ENCODE measurements at places on chromosomes 12 and 14.

DNA sequence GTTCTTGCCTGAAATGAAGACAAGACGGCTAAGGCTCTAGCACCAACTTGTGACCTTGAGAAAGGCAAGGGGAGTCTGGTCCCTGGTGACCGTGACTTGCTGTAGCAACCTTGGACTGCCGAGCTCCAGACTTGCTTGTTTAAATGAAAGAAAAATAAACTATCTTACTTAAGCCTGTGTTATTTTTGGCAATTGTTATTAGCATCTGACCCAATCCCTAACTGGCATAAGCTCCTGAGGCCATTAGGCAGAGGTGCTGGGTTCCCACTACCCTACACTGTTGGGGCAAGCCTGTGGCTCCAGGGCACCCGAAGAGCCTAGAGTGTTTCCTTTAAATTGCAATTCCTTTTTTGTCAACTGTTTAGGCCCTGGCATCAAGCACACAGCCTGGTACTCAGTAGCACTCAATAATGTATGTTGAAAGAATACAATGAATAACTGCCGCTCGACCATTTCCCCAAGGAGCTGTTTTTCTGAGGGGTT lies 106.9 kb upstream of the HIF1A start:
- DNase-seq = no peak

- DNase-seq = no peak
Observed at GRCh38 chr12:81263072-81263471, 185.2 kb downstream of the ACSS3 start.

DNA sequence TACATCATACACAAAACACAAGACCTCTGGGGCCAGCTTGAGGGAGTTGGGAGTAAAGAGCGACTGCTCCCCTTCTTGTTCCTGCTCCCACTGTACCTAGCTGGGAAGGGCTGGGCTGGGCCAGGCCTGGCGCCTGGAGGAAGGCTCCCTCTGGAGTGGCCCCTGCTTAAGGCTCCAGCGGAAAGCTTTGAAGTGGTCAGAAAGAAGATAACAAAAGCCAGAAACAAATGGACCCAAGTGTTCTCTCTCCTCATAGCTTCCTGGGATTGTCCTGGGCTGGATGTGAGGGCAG lies 25.3 kb downstream of the PRPF40B start:
- DNase-seq = no peak

- DNase-seq = no peak
Observed at GRCh38 chr12:24822121-24822899, 126.6 kb downstream of the BCAT1 start.

DNA sequence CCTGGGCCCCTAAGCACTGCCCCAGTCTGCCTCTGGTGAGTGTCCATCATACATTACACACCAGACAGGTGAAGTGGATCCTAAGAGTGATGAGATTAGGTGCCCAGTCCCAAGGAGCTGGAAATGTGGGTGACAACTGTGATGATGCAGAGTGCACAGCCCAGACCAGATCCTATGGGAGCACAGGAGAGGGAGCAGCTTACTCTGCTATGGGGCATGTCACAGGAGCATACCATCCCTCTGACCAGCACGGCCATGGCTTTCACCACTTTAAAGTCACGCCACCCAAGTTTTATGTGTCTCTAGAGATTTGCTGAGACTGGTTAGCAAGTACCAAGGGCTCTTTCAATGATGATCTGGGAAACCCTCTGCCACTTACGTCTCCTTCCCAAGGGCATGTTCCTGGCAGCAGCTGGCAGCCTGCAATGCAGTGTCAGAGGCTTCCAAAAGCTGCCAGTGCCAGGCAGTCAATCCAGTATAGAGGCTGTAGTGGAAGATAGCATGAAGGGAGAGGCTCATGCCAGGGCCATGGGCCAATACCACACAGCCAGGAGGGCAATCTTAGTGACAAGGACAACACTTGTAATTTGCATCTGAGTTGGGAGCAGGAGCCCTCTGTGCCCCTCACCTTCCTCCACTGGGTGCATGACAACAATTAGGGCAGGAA lies 40.2 kb downstream of the STAB2 start:
- DNase-seq = no peak

DNA sequence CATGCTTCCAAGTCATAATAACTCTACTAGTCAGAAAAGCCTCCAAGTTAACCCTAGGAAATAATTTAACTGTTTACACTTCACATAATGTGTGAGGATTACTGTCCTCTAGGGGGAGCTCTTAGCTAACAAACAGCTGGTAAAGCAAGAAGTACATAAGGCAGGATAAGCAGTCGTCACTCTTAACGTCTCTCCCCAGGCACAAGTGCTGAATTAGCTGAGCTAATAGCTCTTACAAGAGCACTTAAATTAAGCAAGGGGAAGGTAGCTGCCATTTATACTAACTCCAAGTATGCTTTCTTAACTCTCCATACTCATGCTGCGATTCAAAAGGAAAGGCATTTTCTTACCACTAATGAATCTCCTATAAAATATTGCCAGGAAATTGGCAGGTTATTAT lies 79.3 kb upstream of the TSPAN11 start:
- DNase-seq = peak; percentile 82

GRCh38 chr12:62361048-62361447 lies 100.8 kb downstream of the USP15 start:
- DNase-seq = no peak

DNA sequence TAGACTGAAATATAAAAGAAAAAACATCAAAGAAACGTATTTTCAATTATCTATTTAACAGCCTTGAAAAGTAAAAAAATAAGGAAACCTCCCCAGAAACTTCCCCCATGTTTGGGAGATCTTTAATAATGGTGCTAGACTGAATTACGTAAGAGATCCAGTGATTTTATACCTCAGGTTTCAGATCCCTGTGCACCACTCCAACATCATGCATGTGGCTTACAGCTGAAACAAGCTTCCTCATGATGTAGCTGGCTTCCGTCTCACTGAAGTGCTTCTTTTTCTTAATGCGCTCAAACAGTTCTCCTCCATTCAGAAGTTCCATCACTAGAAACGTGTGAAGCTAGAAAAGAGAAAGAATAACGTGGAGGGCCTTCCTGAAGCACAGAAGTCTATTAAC lies 78.0 kb upstream of the TTC7B start:
- DNase-seq = no peak

DNA sequence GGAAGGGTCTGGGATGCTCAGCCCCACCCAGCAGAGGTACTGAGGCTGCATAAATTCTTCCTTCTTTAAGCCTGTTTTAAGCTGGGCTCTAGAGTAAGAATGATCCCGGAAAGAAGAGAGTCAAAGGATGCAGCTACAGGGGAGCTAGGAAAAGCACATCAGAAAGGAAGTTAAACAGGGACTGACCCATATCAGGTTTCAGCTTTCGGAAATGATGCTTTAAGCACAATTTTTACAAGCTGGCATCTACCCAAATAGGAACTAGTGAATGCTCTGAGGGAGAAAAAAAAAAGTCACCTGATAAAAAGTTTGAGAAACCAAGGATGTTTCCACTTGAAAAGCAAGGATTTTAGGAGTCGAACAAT lies 22.0 kb downstream of the TSPAN8 start:
- DNase-seq = no peak

- no peak for DNase-seq
Observed at GRCh38 chr12:13347241-13348043, 150.9 kb downstream of the EMP1 start.

DNA sequence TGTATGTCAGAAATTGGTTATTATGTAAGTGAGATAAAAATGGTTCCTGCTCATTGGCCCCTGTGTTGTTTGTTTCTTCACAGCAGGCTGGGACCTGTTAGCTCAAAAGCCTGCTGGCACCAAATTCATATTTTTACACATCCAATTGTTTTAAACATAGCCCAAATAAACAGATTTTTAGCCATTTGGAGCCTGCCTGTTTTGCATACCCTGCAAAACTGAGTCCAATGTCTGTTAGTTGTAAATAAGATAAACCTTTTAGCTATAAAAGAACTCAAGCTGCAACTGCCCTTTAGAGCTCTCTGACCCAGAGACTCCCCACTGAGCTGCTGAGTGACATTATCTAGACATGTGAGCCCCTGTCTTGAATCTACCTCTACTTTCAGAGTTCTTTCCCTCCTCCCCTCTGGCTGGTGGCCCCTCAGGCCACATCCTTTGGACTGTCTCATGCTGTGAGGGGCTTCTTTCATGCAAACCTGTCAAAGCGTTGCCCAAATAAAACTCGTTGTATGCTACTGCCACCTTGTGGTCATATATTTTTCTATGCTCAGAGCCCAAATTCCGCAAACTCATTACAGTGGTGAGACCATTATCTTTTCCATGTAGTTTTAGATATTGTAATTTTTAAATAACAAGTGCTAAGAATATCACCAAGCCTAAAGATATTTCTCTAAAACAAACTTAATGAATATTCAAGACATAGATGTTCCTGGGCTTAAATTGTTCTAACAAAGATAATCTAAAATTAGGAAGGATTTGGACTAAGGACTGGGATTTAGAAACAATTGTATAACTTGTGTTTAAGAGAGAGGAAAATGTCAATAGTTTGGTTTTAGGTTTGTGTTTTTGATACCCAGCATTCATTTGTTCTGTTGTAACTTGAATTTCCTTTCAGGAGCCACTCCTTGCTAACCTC lies 337.9 kb downstream of the AACS start:
- DNase-seq = peak; percentile 72

- no peak for DNase-seq
Observed at GRCh38 chr14:54622192-54622958, 55.4 kb downstream of the SAMD4A start.

DNA sequence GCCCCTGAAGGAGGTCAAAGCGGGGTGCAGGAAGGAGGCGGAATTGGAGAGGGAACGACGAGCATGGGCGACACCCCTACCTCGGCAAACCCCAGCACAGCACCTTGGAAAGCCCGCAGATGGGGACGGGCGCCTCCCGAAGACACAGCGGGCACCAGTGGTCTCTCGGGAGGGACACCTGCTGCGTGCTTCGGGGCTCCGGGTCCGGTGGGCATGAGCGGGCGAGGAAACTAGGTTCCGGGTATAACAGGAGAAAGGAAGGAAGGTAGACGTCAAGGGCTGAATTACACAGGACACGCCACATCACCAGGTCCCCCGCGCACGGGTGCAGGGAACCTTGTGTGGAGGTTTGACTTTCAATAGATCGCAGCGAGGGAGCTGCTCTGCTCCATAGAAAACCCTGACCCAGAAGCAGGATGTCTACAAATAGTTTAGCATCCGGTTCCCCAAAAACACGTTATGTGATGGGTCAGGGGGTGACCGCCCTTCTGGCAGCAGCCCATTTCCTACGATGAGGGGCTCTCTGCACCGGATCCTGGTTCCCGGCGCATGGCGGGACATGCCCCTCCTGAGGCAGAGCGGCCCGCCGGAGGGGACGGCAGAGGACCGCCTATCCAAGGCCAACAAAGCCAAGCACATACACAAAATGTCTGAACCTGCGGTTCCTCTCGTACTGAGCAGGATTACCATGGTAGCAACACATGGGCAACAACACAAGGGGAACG lies 196.9 kb downstream of the ALG10 start:
- DNase-seq = peak; percentile 56

DNA sequence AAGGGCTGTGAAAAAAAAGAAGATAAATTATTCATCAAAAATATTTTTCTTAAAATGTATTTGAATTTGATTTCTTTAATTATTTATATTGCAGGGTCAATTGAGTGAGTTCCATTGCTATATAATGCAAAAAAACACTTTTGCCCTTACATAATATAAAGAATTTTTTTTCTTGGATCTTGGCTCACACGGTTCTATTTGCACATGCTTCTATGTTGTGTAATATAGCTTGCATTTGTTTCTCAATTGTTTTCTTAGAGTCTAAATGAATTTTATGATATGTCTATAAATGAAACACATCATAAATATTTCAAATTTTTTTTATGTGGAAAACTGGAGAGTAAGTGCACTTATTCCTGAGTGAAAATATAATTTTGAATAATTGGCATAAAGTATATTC lies 694.2 kb downstream of the SLC6A15 start:
- no peak for DNase-seq

GRCh38 chr12:57404966-57405640 lies 25.7 kb downstream of the R3HDM2 start:
- no peak for DNase-seq

DNA sequence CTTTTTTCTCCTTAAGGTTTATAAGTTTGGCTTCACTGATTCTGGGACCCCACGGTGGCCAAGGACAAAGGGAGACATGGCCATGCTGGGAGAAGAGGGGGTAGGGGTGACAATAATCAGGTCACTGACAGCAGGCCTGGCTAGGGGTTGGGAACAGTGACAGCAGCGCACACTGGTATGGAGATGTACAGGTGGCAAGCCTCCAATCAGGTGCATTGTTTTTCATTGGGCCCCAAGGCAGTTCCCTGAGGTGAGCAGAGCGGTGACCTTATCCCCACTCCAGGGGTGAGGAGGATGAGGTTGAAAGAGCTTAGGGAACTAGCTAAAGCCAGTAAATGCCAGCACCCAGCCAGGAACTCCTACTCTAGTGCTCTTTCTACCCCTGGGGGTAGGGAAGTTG lies 1.4 kb downstream of the SYNDIG1L start:
- DNase-seq = no peak

GRCh38 chr12:10361084-10361483 lies 28.8 kb downstream of the KLRK1 start:
- DNase-seq = no peak

DNA sequence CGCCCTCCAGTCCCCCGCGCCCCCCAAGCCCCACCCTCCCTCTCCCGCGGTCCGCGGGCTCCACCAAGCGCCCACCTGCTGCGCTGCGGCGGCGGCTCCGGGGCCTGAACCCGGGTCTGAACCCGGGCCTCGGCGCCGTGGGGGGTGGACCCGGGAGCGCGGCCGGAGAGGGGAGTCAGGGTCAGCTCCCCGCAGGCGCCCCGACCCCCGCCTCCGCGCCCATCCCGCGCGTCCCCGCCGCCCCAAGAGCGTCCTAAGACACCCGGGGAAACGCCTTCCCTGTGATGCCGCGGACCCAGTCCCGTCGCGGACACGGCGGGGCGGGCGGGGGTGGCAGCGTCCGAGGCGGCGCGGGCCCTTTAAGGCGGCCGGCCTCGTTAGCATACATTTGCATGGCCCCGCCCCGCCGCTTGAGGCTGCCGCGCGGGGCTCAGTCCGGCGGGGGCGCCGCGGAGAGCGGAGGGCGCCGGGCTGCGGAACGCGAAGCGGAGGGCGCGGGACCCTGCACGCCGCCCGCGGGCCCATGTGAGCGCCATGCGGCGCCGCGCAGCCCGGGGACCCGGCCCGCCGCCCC lies at the start of gene MMP17:
Gene MMP17 (plus strand): TSS at position 433 of the 574 bp plus-strand sequence. CDS start 102 bp downstream, at position 535.
- DNase-seq = peak; percentile 73

DNA sequence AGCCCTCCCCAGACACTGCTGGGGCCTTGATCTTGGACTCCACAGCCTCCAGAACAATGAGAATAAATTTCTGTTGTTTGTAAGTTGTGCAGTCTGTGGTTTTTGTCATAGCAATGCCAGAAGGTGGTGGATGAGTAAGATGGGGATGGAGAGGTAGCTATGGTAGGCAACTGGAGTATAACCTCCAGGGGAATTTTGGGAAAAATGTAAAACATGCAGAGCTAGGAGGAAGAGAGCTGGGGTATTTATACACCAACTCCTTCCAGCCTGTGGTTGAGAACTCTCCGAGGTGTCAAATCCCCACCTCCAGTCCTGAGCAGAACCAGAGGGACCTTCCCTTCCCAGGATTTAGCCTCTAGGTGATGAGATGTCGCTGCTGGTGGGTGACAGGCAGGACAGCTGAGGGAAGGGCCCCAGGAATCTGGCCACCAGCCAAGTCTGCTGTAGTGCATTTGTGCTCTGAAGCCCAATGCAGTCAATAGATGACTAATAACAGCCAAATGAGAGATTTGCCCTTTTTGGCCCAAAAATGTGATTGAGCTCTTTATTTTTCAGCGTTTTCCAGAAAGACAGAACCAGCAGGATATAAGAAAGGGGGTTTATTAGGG lies 19.1 kb upstream of the CEP170B start:
- DNase-seq = no peak

GRCh38 chr14:62604524-62604923 lies 440.7 kb downstream of the KCNH5 start:
- no peak for DNase-seq

GRCh38 chr14:49858383-49858782 lies 5.8 kb upstream of the NEMF start:
- no peak for DNase-seq

Measured in common myeloid progenitor, CD34-positive (primary cell).